ENCODE measurements at places on chromosomes 12 and 14.

DNA sequence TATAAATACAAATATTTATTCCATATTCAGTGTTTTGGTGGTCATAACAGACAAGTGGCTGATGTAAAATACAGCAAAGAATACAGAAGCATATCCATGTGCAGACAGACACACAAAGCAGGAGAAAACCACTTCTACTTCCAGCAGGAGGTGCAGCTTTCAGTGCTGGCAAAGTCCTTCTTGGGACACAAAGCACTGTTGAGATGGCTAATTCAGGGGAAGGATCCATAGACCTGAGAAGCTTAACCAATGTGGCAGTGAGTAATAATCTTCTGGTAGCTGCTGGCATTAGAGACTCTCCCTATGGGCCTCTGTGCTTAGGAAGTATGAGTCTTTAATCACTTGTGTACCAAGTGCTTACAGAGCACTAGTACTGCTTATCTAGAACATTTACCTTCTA is 26.8 kb downstream of the AMN1 start:
- DNase-seq, result no peak

DNA sequence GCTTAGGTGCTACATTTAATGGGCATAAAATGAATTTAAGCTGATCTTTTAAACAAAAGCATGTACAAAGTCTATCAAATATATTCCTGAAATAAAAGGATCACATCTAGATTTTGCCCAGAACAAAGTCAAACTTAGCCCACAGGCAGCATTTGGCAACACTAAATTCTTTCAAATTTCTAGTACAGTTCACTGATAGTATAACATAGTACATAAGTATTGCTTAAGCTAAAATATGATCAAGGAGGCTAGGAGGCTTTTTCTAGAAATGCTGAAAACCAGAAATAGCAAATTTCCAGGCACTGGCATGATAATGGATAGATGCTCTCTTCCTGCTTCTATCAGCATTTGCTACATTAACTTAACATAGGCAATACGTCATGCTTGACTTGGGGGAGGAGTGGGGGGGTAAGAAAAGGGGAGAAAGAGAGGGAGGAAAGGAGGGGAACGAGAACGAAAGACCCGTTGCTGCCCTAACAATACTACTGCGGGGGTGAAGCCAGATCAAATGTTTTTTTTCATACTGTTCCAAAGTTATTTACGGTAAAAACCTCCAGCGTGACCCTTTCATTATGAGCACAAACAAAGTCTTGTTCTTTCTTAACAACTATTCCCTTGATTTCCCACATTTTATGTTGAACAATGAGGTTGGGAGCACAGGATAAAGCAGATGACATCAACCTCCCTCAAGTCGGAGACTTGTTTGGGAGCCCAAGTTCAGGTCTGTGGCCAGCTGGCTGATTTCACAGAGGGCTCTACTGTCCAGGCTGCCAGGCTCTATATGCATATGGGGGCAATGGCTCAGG is 10.6 kb downstream of the TMED10 start:
- DNase-seq, result no peak

GRCh38 chr12:132289356-132290202 is 39.8 kb downstream of the GALNT9 start:
- no peak for DNase-seq

GRCh38 chr12:32390572-32391219 is 8.7 kb upstream of the FGD4 start:
- no peak for DNase-seq

GRCh38 chr12:125518074-125518473 is 452.8 kb downstream of the AACS start:
- DNase-seq, result no peak

DNA sequence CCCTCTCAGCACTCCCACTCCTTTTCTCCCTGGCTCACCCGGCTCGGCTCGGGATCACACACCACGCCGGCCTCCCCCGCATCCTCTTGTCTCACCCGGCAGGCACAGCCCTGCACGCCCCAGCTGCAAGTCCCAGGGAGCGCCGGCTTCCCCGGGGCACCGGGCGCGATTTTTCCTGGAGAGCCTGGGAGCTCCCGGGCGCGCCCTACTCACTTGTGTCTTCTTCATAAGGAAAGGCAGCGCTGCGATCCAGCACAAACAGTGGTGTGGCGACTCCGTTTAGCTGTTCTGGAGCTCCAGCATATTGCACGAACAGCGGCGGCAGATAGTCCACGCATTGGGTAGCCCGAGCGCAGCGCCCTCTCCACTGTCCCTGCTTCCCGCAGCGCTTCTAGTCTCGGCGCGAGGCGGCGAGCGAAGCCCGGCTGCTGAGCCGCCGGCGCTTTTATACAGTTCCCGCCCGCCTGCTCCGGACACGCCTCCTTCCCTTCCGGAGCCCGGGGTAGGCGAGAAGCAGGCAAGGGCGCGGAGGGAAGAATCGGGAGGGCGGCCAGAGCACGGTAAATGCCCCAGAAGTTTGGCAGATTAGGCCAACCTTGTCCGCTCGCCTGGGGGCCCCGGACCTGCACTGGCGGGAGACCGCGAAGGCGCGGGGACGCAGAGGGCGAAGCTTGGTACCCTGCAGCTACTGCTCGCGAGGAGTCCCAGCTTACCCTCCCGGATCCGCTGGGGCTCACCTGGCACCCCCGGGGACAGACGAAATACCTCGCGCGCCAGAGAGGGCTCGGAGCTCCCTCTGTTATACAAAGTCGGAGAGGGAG is at the start of gene KITLG:
Gene KITLG (minus strand): TSS at position 421 of the 821 bp plus-strand sequence. CDS start 193 bp downstream, at position 228.
- no peak for DNase-seq
